Activated naive CD4-positive, alpha-beta T cell treated with anti-CD3 and anti-CD28 coated beads, Interleukin-2, amount 10 ng/mL, durations not matched to agents 7 days and 5 days (primary cell): ENCODE measurements at places on chromosomes 2 and 18.

DNA sequence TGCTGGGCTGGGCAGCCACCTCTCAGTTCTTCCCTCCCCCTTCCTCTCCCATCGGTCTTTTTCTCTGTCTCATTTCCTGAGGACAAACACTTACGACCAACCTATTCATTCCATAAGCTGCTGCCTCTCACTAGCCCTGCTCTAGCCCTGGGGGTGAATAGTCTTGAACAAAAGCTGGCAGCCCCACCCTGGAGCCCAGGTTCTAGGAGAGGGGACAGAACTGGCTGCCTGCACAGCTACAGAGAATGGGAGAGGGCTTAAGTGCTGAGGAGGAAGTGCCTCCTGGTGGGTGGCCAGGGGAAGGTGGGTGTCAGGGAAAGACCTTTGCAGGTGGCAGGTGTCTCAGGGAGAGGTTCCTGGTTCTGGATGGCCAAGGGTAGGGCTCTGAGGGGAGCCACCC is 22.8 kb downstream of the ANO7 start:
- no peak for DNase-seq

- DNase-seq: no peak
These were observed 433.8 kb downstream of the LRP1B start for GRCh38 chr2:141697035-141697434.

DNA sequence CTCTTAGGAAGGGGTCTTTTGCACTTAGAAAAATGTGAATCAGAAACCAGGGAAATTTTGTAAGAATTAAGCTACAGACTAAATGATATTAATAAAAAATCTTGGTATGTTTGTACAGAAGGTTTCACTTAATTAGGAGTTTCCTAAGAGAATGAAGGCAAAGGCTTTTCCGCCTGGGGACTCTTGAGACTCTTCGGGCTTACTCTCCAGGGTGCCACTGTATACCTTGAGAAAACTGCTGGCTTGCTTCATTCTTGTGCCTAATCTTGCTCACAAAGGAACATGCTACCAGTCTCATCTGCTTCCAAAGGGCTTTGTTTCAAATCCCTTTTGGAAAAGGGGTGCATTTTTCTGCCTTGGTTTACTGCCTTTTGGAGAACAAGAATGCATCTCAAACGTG is 49.5 kb downstream of the ACTR2 start:
- no peak for DNase-seq

GRCh38 chr2:152624805-152625204 is 92.5 kb downstream of the PRPF40A start:
- no peak for DNase-seq

DNA sequence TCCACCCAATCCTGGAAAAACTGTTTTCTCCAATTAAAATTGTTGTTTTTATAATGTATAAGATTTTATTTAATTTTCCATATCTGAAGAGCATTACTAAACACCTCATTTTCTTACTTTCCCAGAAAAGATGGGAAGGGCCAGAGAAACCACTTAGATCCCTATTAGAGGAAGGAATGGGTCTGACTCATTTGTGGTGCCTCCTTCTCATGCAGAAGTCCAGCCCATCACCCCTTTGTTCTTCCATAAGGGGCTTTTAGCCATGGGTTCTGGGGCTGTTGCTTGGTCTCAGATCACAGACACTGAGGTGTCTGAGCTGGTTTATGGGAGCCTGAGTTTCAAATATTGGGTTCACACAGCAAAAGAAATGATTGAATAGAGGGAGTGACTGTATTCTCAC is 152.2 kb downstream of the ESCO1 start:
- no peak for DNase-seq

GRCh38 chr2:160379399-160379798 is 114.2 kb downstream of the RBMS1 start:
- DNase-seq: no peak

DNA sequence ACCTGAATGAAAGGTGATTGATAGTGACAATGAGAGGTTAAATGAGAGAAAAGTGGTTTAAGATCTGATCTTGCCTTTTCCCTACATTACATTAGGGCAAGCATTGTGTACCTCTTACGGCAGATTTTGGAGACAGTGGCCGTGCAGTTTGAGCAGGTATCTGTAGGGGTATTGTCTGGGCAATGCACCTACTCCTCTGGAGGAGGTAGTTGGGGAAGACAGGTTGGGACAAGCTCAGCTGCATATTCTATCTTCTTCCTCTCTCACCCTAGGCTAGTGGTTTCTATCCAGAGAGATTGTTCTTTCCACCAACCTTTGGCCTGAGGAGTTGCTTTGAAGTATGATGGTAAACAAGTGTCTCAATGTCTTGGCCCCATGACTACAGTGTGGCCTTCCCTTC is 323.2 kb downstream of the CYP26B1 start:
- no peak for DNase-seq

- no peak for DNase-seq
These were observed 31.5 kb downstream of the ANKRD44 start for GRCh38 chr2:197278799-197279763.
